ENCODE measurements at places on chromosomes 1 and 21. TPM values are rescaled to one million over a fixed set of nuclear protein-coding genes. Genes with fewer than 3 reads are reported as not detected.

The BMP8A gene
- 0.22 TPM for total RNA-seq

The TRAF3IP3 gene
- not detected for total RNA-seq

The ESRRG gene
- 0.02 TPM for total RNA-seq

The PACC1 gene
- 24.5 TPM for total RNA-seq

The ZFYVE9 gene
- total RNA-seq = 20.2 TPM

All from A172 (cell line).